ENCODE measurements at places on chromosomes 13 and 19. TPM values are rescaled to one million over a fixed set of nuclear protein-coding genes. Genes with fewer than 3 reads are reported as not detected.

INTS6 gene
- polyA plus RNA-seq: 32.1 TPM

CAPS gene
- 34.3 TPM for polyA plus RNA-seq

KRTDAP gene
- 0.77 TPM for polyA plus RNA-seq

ZNF578 gene
- 6.0 TPM for polyA plus RNA-seq

LILRA1 gene
- polyA plus RNA-seq: 0.62 TPM

LILRB3 gene
- polyA plus RNA-seq: 0.83 TPM

ZNF682 gene
- 15.9 TPM for polyA plus RNA-seq

ANGPTL4 gene
- 1.6 TPM for polyA plus RNA-seq

ZNF763 gene
- 8.7 TPM for polyA plus RNA-seq

PLK5 gene
- 0.14 TPM for polyA plus RNA-seq

TRPC4 gene
- polyA plus RNA-seq: 4.3 TPM

GPR4 gene
- polyA plus RNA-seq: 4.7 TPM

B3GNT8 gene
- polyA plus RNA-seq: 6.5 TPM

TTYH1 gene
- 14.1 TPM for polyA plus RNA-seq

RNF6 gene
- 42.0 TPM for polyA plus RNA-seq

PGPEP1 gene
- 22.2 TPM for polyA plus RNA-seq

TRPM4 gene
- 26.6 TPM for polyA plus RNA-seq

RFPL4AL1 gene
- not detected for polyA plus RNA-seq

NFIC gene
- polyA plus RNA-seq: 25.5 TPM

ESD gene
- polyA plus RNA-seq: 270 TPM

LRG1 gene
- polyA plus RNA-seq: 1.1 TPM

MEGF8 gene
- polyA plus RNA-seq: 34.8 TPM

CEACAM4 gene
- not detected for polyA plus RNA-seq

PEX11G gene
- polyA plus RNA-seq: 5.5 TPM

NBEA gene
- polyA plus RNA-seq: 19.9 TPM

ZNF793 gene
- 21.6 TPM for polyA plus RNA-seq

VAV1 gene
- 1.7 TPM for polyA plus RNA-seq

RNF113B gene
- polyA plus RNA-seq: 0.04 TPM

CLDND2 gene
- polyA plus RNA-seq: 1.7 TPM

RASAL3 gene
- polyA plus RNA-seq: 0.87 TPM

SBSN gene
- not detected for polyA plus RNA-seq

GAS6 gene
- 26.2 TPM for polyA plus RNA-seq

DLEU7 gene
- polyA plus RNA-seq: 1.1 TPM

POU2F2 gene
- 1.4 TPM for polyA plus RNA-seq

CYP2A7 gene
- not detected for polyA plus RNA-seq

ZNF223 gene
- 10.2 TPM for polyA plus RNA-seq

DBP gene
- polyA plus RNA-seq: 12.4 TPM

ZNF99 gene
- 0.55 TPM for polyA plus RNA-seq

ZNF471 gene
- polyA plus RNA-seq: 14.0 TPM

OSCAR gene
- polyA plus RNA-seq: 0.18 TPM

ZNF714 gene
- polyA plus RNA-seq: 15.9 TPM

SHISA7 gene
- 0.14 TPM for polyA plus RNA-seq

TM9SF2 gene
- polyA plus RNA-seq: 205 TPM

CGB8 gene
- polyA plus RNA-seq: not detected

C1QTNF9 gene
- polyA plus RNA-seq: 0.22 TPM

CIC gene
- 49.6 TPM for polyA plus RNA-seq

TMIGD2 gene
- polyA plus RNA-seq: 0.15 TPM

CCDC70 gene
- polyA plus RNA-seq: not detected

CEACAM7 gene
- not detected for polyA plus RNA-seq

ADAMTS10 gene
- 38.1 TPM for polyA plus RNA-seq

SERPINE3 gene
- polyA plus RNA-seq: 0.20 TPM

CGB5 gene
- not detected for polyA plus RNA-seq

PNMA8B gene
- polyA plus RNA-seq: 4.0 TPM

SLC25A41 gene
- 0.33 TPM for polyA plus RNA-seq

All from right renal pelvis (tissue), 4 donors.